ENCODE measurements at places on chromosomes 3 and 15. TPM values are rescaled to one million over a fixed set of nuclear protein-coding genes. Genes with fewer than 3 reads are reported as not detected.

The KLHL24 gene
- total RNA-seq: 144 TPM

The MESP1 gene
- 2.7 TPM for total RNA-seq

The BCHE gene
- total RNA-seq: 88.1 TPM

The TNFSF10 gene
- total RNA-seq: 35.7 TPM

The NEK10 gene
- total RNA-seq: 16.6 TPM

The VEPH1 gene
- 0.14 TPM for total RNA-seq

The SOX14 gene
- not detected for total RNA-seq

The ADPRH gene
- 9.6 TPM for total RNA-seq

The AMIGO3 gene
- total RNA-seq: not detected

The UROC1 gene
- total RNA-seq: not detected

The LMAN1L gene
- not detected for total RNA-seq

DNA sequence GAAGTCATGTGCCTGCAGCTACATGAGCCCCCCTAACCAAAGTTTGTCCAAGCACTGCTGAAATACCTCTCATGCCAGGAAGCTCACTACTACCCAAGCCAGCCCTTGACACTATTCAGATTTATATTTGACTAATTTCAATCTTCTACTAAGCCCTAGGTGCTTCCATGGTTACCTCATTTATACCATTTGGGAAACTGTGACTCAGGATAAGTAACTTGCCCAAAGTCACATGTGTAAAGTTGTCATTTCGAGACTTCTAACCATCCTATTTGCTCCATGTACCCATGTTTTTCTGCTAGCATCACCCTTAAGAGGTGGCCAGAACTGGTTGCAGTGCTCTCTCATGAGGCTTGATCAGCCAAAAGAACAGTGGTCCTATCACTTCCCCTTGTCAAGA lies 20.7 kb upstream of the TIMP4 start:
- DNase-seq: no peak

DNA sequence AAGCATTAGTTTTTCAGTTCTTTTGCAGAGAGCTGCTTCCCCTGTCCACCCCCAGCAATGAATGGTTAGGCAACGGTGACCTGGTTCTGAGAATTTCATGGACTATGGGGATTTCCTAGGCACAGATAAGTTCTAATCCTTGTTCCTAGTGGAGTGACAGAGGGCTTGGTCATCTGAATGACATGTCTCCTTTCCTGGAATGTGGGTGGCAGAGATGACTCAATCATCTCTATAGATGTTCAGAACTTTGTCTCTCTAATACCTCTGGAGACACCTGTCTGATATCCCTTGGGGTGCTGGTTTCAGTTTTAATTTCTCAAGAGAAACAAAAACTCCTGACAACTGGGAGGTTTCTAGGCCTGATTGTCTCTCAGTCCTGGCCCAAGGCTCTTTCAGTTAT lies 10.4 kb downstream of the PLA2G4E start:
- no peak for DNase-seq

GRCh38 chr15:36186376-36186775 lies 393.1 kb upstream of the CDIN1 start:
- no peak for DNase-seq

GRCh38 chr15:47932261-47932660 lies 188.5 kb upstream of the SLC24A5 start:
- no peak for DNase-seq

DNA sequence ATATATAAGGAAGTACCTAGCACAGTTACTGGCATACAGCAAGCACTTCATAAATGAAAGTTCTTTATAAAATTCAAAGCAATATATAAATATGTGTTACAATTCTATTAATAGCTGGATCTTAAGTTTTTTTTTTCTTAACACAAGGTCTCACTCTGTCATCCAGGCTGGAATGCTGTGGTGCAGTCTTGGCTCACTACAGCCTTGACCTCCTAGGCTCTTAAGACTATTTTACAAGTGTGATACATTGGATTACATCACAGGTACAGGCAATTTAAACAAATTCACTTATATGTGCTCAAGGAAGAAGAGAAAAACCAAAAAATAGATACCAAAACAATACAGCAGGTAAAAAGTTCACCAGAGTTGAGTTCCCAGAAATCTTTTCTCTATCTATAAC lies 60.6 kb downstream of the ZNF280D start:
- DNase-seq: no peak

- DNase-seq: peak; percentile 63
Observed at GRCh38 chr3:38649500-38650247, at the start of gene SCN5A. Gene SCN5A, minus strand, starts transcription at chr3:38649687. Its CDS starts 16,380 bp downstream, at chr3:38633307.

DNA sequence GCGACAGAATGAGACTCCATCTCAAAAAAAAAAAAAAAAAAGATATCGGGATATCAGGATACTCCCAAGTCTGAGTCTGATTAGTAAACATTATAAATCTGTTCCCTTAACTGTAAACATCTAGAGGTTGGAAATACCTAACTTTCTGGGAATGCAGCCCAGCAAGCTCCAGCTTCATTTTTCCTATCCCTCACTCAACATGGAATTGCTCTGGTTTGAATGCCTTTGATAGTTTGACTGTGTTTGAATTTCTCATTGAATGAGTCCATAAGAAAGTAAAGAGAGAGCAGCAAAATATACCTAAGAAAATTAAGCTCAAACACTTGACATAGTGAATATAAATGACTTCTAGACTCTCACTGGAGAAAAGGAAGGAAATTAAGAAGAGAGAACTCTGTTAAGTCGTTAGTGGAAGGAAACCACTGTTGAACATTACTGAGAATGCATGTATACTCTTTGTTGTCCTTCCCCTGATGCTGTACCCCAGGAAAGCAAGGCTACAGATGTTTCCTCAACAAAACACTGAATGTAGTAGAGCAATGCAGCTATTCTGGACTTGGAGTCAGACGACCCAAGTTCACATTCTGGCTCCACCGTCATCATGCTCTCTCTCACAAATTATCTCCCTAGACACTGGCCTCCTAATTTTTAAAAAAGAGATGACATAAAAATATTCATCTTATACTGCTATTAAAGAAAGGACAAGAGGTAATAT lies 62.4 kb downstream of the CD200 start:
- DNase-seq: no peak

DNA sequence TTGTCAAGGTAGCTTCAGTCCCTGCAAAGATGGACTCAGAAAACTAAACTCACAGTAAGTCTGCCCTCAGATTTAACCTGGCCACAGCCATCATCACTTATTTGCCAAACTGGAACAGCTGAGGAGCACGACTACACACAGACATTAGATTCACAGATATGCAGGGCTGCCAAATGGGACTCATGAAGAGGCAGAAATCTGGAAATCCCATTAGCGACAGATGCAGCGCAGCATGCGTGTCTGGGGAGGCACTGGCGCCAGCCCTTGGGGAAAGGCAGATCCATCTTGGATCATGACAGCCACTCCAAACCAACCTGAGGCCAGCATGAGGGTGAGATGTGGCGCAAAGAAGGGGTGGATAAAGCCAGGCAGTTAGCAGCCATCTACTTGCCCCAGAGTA lies 160.7 kb upstream of the TSC22D2 start:
- DNase-seq: no peak

DNA sequence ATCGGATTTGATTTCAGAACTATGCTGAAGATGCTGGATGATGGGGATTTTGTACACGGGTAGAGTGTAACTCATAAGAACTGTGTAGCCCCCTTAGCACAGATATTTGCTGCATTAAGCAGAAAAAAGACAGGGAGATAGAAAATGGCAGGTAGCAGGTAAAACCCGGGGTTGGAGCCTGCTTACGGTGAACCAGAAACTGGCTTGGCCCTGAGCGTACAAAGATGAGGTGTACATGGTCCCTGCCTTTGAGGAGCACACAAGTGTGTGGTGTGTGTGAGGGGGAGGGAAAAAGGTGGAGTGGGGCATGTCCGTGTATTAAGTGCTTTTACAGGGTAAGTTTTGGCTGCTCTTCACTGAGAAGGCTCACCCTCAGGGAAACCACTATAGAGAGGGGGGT lies 3.5 kb downstream of the LPP start:
- no peak for DNase-seq

DNA sequence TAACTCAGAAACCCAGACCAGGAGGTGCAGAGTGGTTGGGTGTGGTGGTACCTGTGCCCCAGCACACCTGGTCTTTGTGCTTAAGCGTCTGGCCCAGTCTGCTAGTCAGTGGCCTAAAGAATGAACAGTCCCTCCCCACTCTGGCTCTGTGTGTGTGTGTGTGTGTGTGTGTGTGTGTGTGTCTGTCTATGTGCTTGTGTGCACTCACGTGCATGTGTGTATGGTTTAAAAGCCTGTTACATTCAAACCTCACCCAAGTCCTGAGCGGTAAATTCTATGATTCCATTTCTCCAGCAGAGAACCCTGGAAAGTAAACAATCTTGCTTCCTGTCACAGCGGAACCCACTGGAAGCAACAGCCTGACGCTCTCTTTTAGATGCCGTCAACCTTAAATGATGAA lies 34.2 kb downstream of the EDEM1 start:
- no peak for DNase-seq

- DNase-seq: no peak
Observed at GRCh38 chr15:36589971-36590370, 10.5 kb downstream of the CDIN1 start.

DNA sequence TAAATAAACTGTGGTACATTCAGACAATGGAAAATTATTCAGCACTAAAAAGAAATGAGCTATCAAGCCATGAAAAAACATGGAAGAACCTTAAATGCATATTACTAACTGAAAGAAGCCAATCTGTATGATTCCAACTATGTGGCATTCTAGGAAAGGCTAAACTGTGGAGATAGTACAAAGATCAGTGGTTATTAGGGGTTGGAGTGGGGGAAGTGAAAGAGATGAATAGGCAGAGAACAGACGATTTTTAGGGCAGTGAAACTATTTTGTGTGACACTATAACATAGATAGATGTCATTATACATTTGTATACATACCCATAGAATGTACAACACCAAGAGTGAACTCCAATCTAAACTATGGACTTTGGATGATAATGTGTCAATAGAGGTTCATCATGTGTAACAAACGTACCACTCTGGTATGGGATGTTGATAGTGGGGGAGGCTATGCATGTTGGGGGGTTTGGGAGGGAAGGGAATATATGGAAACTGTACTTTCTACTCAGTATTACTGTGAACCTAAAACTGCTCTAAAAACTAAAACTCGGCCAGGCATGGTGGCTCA lies 29.0 kb downstream of the RAB27A start:
- DNase-seq: no peak

DNA sequence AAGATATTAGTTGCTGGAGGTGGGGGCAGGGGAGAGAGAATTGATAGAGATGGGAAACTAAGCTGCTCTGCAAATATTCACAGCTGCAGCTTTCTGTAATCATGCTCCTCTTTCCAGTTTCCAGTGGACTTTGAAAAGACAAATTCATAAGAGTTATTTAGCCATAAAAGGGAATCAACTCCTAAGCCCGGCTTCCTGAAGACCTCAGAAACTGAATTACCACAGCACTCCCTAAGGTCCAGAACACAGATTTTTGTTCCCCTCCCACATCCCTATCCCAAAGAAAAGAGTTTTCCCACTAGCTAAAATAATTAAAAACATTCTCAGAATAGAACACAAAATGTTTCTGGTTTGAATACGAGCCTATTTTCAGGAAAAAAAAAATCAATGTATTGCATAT lies 871.8 kb upstream of the NR2F2 start:
- DNase-seq: no peak

GRCh38 chr3:143998266-143998665 lies 26.6 kb downstream of the DIPK2A start:
- no peak for DNase-seq

DNA sequence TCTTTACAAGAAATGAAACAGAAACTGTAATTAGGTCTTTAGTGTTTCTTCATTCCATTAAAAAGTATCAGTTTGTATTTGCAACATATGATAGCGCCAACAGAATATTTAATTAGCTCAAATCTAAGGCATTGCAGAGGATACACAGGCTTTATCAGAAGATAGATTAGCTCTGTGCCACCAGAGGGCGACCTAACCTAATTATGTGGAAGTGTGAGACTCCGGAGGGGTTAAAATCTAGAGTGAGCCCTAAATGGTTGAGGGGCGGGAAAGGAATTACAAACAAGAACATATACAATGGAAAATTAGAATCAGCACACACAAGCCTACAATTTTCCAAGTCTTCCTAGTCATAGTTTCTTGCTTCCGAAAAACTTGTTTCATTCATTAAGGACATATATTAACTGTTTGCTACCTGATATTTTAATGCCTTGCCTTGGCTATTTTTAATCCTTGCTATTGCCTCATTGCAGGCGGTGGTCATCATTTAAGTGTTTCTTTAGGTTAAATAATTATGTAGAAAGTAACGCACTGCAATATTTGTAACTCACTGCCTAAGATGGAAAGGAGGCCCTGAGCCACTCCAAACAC lies 18.0 kb upstream of the RYR3 start:
- DNase-seq: peak; percentile 66

GRCh38 chr3:190646996-190647395 lies 133.1 kb downstream of the IL1RAP start:
- DNase-seq: no peak

GRCh38 chr15:44490622-44491021 lies 46.3 kb upstream of the EIF3J start:
- DNase-seq: no peak

DNA sequence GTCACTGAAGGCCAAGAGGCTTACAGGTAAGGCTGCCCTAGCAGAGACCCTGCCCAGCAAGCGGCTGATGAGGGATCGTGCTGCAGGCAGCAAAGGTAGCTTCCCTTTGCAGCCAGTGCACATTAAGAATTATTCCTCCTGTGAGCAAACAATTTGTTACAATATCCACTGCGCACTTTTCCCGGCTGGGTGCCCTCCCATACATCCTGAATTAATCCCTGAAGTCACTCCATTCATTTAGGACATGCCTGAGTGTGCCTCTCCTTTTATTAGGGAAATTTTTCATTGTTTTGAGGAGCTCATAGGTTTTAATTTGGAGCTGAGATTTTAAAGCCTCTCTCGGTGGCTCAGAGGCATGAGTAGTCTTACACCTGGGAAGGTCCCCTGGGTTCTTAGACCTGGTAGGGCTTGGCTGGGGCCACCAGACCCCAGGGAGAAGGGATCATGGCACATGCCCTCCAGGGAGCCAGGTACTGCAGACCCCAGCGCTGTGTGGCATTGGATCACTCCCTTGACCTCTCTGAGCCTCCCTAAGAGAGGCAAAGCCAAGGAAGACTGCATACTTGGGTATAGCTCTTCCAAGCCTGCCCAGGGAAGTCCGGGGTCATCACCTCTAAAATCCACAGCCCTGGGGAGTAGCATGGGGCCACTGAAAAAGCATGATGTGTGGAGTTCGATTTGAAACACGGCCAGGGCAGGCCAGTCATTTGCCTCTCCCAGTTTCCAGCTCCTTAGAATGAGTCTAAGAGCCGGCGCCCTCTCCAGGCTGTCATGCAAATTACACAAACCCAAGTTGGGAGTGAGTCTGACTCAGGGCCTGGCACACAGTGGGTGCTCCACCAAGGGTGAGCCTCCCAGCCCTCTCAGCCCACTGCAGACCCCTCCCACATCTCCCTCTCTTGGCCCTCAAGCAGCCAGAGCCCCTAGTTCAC lies 151.9 kb upstream of the LINGO1 start:
- DNase-seq: no peak

DNA sequence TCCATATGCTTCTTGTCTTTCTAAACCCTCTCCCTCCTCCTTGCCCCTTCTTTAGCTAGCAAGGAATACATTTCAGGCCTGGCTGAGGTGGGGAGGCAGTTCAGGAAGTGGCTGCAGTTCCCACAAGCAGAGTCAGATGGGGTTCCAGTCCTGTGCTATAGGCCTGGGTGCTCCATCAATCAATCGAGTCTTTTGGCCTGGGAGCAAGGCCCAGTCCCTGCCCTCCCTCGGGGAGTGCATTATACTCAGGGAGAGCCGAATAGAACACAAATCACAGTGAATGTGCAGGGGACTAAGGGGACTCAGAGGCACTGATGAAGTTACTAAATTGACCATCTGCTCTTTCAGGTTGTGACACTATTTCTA lies 58.0 kb upstream of the HERC1 start:
- DNase-seq: no peak

GRCh38 chr3:169929830-169930519 lies 18.6 kb downstream of the SAMD7 start:
- DNase-seq: no peak

Measured in sigmoid colon (tissue), 7 donors.